ENCODE measurements at places on chromosomes 12 and 14.

DNA sequence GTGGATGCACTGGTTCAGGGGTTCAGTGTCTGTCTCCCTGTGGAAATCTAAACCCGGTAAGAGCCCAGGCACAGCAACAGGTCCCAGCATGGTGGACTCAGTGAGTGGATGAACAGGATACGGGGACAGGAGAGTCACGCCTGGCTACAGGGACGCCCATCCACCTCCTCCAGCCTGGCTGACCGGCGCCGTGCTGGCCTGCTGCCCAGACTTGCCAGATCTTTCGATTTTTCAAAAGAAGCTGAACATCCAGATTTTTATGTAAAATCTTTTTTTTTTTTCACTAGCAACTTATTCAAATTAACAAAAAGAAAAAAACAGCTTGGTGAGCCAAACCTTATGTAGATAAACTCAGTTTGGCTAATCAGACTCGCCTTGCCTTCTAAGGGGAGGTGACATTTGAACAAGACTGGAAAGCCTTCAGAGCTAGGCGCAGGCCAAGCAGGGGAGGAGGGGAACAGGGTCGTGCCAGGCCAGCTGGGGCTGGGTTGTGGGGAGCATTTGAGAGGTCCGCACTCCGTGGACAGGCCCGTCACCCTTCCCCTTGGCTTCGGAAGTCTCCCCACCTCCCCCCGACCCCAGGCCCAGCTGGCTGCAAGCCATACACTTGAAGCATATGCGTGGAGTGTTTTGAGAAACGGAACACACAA lies 87.8 kb upstream of the NCOR2 start:
- peak; percentile 32 for DNase-seq

GRCh38 chr12:95980437-95980836 lies 15.7 kb downstream of the HAL start:
- DNase-seq: no peak

GRCh38 chr12:41920355-41920754 lies 224.3 kb downstream of the GXYLT1 start:
- DNase-seq: no peak

DNA sequence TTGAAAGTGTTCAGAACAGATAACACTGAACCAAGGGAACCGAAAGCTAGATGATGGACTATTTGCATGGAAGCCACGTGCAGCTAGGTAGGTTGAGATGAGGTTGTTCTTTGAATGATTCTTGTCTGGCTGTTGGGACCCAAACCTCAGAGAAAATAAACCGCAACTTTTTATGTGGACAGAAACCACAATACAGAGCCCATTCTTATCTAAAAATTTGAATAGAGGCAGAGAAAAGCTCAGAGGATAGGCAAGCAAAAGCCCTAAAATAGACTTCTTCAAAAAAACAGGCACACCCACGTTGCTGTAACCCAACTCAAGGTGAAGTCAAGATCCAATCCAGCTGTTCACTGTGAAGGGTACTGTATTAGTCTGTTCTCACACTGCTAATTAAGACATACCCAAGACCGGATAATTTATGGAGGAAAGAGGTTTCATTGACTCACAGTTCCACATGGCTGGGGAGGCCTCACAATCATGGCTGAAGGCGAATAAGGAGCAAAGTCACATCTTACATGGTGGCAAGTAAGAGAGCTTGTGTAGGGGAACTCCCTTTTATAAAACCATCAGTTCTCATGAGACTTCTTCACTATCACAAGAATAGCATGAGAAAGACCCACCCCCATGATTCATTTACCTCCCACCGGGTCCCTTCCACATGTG lies 353.8 kb downstream of the AACS start:
- no peak for DNase-seq

- DNase-seq: no peak
These were observed 113.0 kb upstream of the RAP1B start for GRCh38 chr12:68497702-68498101.

- no peak for DNase-seq
These were observed 479.8 kb downstream of the ZFP36L1 start for GRCh38 chr14:68312884-68313610.

- peak; percentile 68 for DNase-seq
These were observed 143.0 kb upstream of the DDHD1 start for GRCh38 chr14:53295985-53296582.

DNA sequence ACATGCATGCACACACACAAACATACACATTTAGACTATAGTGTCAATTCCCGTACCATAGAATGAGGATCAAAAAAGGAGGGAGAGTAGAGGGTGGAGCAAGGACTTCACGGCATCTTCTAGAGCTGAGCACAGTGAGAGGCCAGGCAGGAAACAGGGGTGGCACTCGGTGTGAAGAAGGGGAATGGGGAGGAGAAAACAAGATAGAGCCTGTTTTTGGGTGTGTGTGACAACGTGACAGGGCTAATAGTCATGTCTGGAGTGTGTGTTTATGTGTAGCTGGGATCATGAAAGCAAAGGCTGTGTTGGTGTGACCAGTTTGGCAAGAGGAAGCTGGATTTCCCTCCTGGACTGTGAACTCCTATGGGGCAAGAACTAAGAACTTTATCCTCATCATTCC lies 9.9 kb upstream of the ACVR1B start:
- no peak for DNase-seq

GRCh38 chr12:104387190-104387589 lies 69.6 kb upstream of the CHST11 start:
- DNase-seq: no peak

DNA sequence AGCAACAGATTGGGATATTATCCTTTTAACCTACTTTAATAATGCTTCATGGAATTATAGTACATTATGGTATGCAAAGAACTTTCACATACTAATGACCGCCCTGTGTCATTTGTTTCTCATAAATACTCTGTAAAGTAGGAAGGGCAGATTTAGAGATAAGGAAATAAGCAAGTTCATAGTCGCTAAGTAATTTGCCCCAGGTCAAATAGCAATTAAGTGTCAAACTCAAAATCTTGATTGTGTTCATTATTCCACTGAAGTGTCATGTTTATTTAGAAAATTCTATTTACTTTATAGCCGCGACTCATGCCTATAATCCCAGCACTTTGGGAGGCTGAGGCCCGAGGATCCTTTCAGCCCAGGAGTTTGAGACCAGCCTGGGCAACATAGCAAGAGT lies 98.7 kb upstream of the ATF1 start:
- DNase-seq: no peak

DNA sequence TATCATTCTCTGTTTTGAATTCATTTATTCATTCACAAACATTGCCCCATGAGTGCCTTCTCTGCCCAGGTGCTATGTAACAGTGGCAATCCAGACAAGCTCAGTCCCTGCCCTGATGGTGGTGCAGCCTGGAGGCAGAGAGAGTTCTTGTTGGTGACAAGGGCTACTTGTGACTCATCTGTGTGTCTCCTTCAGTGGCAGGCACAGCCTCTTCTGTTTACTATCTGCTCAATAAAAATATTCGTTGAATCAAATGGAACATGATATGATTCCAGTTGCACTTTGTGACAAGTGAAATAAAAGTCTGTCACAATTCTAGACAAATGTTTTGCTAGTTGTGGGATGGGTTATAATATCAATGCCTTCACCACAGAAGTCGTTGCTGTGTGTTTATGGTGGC lies 20.6 kb upstream of the CPM start:
- peak; percentile 17 for DNase-seq

GRCh38 chr12:122238861-122239260 lies 13.0 kb upstream of the DIABLO start:
- no peak for DNase-seq

DNA sequence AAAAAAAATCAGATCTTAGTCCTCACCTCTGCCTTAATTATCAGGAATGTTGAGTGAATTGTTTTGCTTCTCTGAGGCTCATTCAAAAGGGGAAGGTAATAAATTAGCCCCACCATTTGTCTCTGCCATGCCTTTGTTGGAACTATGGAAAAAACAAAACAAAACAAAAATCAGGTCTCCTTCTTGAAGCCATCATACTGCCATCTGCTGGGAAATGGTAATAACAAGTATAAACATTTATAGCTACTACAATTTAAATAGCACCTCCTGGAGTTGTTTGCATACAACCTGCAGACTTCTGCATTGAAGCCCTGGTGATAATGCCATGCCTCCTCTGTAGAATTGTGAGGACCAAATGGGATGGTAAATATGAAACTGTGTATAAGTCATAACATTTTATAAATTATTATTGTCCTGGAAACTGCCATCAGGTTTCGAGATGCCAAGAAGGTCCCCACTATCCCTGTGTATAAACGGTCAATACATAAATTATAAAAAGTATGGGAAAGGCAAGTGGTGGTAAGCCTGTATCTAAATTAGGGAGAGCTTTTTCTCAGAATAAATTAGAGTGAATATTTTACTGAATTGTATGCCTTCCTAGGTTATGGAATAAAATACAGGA lies 87.2 kb upstream of the FGD4 start:
- DNase-seq: peak; percentile 34

- no peak for DNase-seq
These were observed 39.2 kb upstream of the EEA1 start for GRCh38 chr12:92968176-92968813.

DNA sequence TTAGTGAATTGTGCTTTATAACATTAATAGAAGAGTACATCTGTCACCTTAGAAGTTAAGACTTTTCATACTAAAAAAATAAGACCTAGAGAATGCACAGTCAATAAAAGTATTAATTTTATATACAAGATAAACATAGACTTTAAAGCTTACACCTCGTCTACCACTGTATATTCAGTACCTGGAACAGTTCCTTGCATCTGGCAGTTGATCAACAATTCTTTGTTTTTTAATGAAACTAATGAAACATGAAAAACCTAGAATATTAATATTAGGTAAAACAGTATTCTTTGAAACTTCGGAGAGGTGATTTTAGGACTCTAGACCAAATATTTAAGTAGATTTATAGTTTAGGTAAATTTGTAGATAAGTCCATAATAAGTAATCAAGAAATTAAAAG lies 4.3 kb downstream of the GOLT1B start:
- DNase-seq: no peak

DNA sequence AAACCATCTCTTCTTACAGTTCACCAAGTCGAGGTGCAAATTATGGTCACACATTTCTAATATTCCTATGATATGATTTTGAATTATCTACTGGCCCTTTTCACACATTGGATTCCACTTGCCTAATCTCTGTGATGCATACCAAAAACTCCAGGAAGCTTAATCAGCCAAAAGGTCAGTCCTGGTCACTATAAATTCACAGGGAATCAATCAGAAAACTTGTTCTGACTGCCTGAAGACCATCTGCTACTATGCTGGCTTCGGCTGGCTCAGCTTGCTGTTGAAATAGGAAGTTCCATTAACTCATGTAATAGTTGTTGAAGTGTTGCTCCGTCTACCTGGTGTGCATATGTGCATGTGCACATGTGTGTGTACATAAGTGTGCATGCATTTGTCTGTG lies 142.8 kb upstream of the FLRT2 start:
- no peak for DNase-seq

DNA sequence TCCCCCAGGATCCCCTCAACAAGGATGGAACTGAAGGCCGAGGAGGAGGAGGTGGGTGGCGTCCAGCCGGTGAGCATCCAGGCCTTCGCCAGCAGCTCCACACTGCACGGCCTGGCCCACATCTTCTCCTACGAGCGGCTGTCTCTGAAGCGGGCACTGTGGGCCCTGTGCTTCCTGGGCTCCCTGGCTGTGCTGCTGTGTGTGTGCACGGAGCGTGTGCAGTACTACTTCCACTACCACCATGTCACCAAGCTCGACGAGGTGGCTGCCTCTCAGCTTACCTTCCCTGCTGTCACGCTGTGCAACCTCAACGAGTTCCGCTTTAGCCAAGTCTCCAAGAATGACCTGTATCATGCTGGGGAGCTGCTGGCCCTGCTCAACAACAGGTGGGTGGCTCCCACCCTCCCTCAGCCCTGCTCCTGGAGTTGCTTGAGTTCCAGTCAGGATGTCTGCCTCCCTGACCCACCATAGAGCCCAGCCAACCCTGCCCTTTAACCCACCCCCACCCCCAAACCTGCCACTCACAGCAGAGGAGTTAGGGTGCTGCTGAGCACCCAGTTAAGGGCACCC lies 1.4 kb downstream of the ASIC1 start:
- DNase-seq: no peak

DNA sequence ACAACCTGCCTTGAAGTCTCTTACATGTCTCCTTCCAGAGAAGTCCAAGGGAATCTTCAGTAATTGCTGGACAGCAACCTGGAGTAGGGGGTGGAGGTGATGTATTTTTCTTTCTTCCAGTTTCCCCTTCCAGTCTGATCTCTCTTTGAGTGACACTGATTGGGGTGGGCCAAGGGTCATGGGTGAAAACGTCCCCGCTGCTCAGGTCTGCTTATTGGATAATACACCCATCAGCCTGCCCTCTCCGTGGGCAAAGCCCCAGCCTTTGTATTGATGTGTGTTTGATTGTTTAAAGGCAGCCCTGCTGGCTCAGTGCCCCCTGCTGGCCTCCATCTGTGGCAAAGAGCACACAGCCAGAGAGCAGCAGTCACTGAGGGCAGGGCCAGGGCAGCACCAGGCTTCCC lies 35.7 kb upstream of the ATP2A2 start:
- peak; percentile 73 for DNase-seq

- DNase-seq: peak; percentile 36
These were observed 886 bp downstream of the SIX1 start for GRCh38 chr14:60648249-60648933.

DNA sequence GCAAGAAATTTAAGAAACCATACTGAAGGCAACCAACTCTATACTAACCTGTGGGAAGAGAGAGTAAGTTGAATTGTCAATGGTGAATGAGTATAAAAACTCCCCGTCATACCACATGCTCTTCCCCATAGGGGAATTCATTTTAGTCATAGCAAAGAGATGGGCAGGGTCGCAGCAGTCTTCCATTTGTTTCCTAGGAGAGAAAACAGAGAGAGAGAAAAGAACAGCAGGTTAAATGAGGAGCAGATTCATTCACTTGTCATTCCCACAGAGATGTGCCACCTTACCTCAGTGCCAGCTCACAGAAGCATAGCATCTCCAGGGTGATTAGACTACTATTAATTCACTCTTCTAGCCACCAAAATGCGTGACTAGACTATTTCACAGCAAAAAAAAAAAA lies 47.4 kb downstream of the ST8SIA1 start:
- no peak for DNase-seq

GRCh38 chr14:104894331-104895206 lies 29.5 kb downstream of the CEP170B start:
- no peak for DNase-seq

DNA sequence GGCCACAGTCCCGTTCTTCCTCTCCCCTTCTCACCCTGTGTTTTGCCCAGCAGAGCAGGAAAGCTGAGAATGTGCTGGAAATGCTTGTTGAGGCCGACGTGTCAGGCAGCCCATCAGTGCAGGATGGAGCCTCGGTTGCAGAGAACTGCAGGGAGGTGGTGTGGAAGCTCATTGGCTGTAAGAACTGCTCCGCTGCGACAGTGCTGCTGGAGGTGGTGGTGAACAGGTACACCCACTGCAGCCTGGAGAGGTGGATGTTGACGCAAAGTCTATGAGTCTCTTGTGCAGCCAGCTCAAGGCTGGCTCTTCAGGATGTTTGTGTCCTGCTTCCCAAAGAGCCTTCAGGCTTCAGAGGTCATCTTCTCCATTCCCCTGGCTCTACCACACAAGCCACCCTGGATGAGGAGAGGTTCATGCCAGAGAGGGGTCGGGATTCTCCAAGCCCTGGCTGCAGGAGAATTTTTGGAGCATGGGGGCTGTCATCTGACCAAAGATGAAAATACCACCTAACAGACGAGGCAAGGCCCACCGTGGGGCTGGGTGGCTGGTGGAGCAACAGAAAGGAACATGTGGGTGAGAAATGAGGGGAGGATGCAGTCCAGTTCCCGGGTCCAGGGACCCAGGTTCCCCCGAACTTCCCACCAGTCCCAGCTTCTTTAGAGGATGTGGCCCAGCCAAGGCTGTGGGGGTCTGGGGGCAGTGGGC lies 174.1 kb upstream of the PRMT8 start:
- DNase-seq: no peak

GRCh38 chr12:64976131-64976530 lies 145.0 kb downstream of the WIF1 start:
- DNase-seq: no peak
